ENCODE measurements at places on chromosomes 5 and 9.

DNA sequence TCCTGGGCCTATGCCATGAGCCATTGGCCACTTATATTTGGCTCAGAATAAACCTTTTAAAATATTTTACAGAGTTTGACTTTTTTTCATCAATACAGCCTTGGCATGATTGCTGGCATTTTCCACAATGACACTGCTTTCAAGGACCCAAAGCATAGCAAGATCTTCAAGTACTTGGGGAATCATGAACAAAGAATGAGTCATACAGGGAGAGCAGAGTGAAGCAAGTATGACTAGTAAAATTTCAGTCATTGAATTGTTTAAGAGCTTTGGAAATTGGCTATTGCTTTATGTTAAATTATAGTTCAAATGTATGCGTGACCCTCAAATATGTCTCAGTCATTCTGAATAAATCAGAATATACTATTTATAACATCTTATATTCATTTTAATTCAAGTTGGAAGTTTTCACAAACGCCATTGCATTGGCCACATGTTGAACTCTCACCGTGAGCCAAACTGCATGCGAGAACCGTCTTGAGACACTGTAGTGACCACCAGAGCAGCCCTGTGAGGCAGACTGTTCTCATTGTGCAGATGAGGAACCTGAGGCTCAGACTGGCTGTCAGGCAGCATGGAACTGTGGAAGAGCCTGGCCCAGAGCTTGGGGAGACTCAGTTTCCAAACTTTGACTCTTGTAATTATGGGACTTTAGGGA is 52.9 kb downstream of the GDNF start:
- no peak for DNase-seq

DNA sequence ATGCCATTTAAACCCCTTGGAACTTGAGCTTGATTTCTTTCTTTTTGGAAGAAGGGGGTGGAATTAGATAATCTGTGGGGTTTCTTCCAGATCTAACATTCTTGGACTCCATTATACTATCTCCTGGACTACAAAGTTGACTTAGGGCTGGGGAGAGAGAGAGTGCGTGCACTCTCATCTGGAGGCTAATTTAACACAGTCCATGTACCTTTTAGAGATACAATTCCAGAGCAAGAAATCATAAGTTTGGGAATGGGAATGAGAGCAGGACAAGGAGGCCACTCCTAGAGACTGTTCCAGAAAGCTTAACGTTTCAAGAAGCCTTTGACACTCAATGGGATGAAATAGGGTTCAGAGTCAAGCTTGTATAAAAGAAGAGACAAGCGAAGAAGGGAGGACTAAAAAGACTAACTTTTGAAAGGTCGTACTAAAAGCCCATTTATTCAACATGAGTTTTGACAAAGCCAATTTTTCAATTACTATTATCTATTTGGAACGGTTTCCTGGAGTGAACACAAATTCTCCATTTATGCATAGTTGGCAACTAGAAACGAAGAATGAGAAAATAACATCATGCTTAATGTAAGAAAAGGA is 83.4 kb downstream of the ACTL7B start:
- no peak for DNase-seq

GRCh38 chr5:181127907-181128626 is 2.9 kb downstream of the OR2V1 start:
- DNase-seq, result no peak

DNA sequence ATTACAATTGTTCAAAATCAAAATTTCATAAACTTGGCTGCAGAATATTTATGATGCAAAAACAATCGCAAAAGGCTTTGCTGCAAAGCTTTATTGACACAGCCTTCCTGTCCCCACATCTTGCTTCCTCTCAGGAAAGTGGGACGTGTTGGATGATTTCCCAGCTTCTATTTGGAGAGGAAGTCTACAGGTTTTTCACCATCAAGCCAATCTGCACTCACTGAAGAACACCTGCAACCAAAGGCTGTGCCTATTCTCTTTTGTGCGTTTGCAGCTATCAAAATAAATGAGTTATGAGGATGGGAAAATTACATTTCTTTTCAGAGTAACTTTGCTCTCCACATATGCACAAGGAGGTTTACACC is 214.4 kb downstream of the PLK2 start:
- DNase-seq, result no peak

DNA sequence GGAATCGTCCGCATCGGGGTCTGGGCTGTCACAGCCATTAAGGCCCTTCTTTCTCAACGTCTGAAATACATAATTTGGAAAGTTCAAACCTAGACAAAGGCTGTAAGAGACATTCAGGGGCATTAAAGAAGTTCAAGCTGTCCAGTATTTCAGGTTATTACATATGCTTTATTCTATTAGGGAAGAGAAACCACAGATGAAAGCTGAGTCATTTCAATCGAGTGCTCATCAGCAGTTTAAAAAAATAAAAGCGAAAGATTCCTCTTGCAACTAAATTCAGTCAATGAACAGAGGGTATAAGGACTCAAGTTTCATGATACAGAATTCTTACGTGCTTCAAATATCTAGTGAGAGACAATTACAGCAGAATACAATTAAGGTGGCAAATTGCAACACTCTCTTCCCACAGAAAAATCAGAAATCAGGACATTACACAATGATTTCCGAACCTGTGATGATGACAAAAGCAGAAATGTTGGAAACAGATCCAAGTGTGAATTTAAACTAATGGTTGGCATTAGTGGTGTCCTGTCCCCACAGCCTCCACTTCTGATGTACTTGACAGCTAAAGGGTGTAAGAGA is 121.6 kb downstream of the MEF2C start:
- no peak for DNase-seq

DNA sequence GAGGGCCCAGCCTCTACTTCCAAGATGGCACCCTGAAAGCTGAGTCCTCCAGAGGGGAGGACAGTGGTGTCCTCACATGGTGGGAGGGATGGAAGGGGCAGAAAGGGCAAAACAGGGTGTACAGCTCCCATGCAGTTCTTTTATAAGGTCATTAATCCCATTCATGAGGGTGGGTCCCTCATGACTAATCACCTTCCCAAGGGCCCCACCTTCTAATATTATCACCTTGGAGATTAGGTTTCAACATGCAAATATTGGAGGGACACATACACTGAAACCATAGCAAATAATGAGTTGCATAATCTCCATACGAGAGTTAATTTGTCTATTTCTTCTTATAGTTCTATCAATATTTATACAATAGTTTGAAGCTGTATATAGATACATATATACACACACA is 5.8 kb upstream of the ZBTB43 start:
- DNase-seq, result no peak

GRCh38 chr9:103942651-103943050 is 151.5 kb upstream of the SMC2 start:
- DNase-seq, result no peak

DNA sequence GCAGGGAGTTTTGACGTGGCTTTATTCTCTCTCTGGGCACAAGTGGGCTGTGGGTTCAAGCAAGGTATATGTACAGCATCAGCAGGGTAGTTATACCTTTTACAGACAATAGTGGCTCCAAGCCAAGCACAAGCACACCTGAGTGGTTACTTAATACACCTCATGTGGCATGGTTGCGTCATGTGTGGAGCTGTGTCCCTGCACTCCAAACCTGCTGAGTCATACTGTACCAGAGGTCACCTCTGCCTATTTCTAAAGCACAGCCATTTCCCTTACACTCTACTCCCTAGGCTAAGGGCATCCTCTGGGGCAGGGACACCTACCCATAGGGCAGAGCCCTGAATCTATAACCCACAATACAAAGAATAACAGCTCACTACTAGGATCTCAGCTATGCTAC is 147.3 kb downstream of the OSTF1 start:
- DNase-seq, result no peak

DNA sequence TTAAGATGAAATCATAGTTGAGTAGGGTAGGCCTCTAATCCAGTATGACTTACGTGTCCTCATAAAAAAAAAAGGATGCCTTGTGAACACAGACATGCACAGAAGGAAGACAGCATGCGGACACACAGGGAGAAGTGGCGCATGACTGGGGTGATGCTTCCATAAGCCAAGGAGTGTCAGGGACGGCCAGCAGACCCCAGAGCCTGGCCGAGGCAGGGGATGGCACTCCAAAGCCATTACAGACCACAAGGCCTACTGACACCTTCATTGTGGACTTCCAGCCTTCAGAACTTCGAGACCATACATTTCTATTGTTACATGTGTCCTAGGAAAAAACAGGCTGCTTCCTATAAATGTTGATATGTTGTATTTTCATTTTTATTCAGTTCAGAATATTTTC is 19.9 kb downstream of the EHMT1 start:
- DNase-seq, result no peak

- peak; percentile 46 for DNase-seq
Measured at GRCh38 chr5:75509956-75510355, 1.5 kb downstream of the CERT1 start.

- DNase-seq, result no peak
Measured at GRCh38 chr9:36911601-36912412, 122.3 kb downstream of the PAX5 start.

DNA sequence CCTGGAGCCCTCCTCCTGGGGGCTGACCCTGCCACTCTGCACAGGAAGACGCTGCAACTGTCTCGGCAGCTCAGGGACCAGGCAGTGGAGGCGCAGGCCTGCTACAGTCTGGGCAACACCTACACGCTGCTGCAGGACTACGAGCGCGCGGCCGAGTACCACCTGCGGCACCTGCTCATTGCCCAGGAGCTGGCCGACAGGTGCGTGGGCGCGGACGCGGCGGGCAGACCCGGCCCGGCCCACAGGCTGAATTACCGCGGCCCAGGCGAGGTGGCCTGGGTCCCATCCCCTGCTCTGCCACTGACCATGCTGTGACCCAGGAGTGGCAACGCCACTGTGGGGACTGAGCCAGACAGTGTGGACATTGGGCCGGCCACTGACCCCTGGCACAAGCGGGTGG is 11.2 kb downstream of the GPSM1 start:
- no peak for DNase-seq

DNA sequence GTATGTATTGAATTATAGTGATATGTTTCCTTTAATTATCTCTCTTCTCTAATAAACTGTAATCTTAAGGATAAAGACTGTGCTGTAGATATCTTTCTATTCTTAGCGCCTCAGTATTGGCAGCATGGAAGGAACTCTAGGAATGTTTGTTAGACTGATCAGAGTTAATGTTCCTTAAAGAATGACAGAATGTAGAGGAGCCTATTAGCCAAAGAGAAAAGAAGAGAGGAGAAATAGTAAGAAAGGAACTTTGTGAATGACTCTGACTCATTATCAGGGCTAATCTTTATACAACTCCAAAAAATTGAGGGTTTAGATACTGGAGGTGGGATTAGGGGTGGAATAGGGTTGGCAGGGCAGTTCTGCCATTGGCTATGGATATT is 59.0 kb upstream of the NUDT12 start:
- no peak for DNase-seq

GRCh38 chr5:78286290-78286689 is 8.2 kb downstream of the AP3B1 start:
- DNase-seq, result no peak

DNA sequence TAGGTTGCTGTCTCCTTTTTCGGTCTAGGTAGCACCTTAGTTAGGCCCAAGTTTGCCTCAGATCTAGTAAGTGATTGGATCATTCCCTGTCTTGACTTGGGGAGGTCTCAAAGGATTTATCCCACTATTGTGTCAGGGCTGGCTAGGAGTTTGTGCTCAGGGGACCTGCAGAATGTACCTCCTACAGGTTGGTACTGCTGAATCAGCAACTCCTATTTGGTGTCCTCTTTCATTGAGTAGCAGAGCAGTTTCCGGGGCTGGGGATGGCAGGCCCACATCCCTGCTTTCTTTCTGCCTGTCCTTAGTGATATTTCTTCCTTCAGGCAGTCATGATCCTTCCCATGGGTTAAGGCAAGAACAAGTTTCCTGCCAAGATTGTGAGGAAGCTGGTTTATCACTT is 192.9 kb upstream of the CCNH start:
- no peak for DNase-seq

GRCh38 chr5:68126886-68127285 is 88.7 kb upstream of the PIK3R1 start:
- no peak for DNase-seq

DNA sequence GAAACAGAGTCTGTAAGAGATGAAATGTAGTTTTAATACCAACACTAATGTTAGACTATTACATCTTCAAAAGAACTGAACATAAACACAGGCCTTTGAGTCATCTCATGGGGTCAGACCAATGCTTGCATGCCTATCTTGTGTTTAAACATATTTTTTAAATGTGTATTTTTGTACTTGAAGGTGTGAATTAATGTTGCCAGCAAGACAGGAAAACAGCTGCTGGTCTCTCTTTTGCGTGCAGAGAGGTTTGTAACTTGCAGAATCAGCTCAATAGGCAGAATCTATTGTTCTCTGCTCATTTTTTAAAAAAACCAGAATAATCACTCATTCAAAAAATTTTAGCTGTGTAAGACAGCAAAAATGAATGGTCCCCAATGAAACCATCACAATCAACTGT is 180.2 kb downstream of the ALDH1A1 start:
- no peak for DNase-seq
